ENCODE measurements at places on chromosomes 5 and 9.

DNA sequence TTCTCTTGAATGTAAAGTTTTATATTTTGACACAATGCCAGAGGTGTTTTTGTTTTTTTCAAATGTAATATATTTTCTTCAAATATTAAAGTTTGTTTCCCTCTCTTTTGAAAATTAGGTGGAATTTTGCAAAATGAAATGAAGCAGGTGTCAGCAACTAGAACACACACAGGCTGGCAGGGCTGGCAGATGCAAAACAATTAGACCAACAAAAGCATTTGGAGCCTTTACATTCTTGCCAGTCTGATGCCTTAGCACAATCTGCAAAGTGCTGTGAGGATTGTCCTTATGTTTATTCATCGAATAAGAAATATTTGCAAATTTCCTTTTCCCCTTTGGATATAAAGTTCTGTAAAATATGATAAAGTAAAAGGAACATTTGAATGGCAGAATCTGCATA, 1063.9 kb downstream of the CDH9 start:
- no peak for DNase-seq

DNA sequence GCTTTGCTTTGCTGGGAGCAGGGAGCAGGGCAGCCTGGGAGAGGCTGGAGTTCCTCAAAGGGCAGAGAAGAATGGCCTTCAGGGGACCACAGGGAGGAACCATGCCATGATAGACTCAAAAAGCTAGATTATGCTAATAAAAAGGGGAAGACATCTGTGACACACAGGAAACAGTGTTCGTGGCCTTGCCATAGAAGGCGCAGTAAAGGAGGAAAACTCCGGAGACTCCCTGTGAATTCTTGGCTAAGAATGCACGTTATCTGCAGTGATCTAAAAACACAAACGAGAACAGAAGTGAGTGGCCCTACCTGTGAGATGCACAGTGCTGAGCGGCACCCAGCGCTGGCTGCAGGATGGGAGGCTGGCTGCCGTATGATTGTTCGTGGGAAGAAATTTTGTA, 15.9 kb upstream of the LTC4S start:
- no peak for DNase-seq

GRCh38 chr5:124957063-124957462, 210.6 kb upstream of the ZNF608 start:
- DNase-seq = no peak

DNA sequence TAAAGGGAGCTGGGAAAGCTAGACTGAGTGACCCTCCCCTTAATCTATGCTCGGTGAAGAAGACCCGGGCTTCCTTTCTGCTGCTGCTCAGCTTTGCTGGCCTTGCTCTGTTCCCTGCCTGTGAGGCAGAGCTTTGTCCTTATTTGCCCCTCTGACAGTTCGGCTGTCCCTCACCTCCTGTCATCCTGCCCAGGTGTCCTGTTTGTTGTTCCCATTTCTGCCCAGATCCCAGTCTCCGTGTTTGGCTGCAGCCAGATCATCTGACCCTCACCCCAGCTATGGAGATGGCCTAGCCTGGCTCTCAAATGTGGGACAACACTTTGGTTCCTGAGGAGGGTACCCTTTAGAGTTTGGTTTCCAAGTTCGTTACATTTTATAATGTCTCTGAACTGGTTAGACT, 20.2 kb downstream of the OTULIN start:
- no peak for DNase-seq

DNA sequence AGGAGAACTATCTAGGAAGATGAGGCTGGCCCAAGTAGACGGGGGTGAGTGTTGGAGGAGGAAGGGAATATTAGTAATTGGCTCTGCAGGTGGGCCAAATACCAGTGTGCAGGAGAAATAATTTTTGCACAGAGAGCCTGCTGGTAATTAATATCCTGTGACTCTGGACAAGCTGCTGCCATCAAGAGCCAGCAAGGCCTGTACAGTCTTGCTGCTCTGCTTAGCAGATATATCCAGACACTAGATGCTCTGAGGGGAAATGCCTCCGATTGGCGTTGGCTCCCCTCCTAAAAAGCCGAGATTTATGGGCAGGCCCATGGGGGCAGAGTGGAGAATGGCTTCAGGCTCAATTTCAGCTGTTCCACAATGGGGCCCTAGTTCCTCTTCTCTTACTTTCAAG, 29.6 kb upstream of the ASTN2 start:
- DNase-seq = no peak

GRCh38 chr9:130144703-130145102, 27.5 kb upstream of the NCS1 start:
- no peak for DNase-seq

GRCh38 chr5:83077662-83078261, 415 bp downstream of the XRCC4 start:
- DNase-seq = no peak

- DNase-seq = no peak
Measured at GRCh38 chr5:108884736-108885135, 137.0 kb downstream of the FER start.

DNA sequence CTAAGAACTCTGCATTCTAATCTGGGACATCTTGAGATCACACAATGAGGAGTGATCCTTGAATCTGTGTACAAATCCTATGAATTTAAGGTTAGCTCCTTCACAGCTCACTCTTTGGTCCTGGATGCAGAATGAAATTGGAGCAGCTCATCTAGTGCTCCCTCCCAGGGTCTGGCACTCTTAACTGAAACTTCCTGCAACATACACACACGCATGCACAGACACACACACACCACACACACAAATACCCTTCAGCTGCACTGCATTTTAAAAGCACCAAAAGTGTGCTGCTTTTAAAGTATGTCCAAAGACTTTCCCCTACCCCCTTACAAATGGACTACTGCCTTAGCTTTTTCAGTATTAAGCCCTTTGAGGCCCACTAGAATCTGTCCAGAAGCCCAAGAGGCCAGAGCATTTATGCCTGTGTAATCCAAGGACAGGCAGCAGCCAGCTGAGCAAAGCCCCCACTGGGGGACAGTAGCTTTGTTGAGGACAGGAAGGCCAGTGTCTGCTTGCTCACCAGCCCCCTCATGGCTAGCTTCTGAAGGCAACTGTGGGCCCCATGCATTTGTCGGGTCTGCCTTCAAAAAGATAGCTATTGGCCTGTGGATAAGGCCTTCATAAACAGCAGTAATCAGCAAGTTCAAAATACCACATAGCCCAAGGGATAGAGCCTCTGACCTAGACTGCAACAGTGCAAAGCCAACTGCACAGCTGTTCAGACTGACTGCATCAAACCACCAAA, 43.6 kb downstream of the CDO1 start:
- DNase-seq = no peak

DNA sequence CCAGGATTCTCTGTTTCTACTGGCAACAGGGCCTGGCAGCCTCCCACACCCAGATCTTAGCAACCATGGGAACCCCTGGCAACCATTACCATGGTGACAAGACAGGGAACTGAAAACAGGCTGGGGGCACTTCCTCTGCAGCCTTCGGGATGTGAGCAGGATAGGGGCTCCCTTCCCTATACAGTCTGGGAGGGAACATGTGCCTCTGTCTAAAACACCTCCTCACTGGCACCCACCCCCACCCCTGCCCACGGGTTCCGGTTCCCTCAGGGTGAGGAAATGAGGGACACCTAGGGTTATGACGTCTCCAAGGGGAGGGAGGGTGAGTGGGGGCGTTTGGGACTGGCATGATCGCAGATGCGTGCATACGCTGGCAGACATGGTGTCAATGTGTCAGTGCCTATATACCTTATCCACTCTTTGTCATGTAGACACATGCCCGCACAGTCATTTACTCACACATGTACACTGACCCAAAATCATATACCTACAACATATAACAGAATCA, 3.0 kb upstream of the DNAJB5 start:
- DNase-seq = no peak

GRCh38 chr5:61139094-61139873, 23.0 kb downstream of the SMIM15 start:
- DNase-seq = no peak

DNA sequence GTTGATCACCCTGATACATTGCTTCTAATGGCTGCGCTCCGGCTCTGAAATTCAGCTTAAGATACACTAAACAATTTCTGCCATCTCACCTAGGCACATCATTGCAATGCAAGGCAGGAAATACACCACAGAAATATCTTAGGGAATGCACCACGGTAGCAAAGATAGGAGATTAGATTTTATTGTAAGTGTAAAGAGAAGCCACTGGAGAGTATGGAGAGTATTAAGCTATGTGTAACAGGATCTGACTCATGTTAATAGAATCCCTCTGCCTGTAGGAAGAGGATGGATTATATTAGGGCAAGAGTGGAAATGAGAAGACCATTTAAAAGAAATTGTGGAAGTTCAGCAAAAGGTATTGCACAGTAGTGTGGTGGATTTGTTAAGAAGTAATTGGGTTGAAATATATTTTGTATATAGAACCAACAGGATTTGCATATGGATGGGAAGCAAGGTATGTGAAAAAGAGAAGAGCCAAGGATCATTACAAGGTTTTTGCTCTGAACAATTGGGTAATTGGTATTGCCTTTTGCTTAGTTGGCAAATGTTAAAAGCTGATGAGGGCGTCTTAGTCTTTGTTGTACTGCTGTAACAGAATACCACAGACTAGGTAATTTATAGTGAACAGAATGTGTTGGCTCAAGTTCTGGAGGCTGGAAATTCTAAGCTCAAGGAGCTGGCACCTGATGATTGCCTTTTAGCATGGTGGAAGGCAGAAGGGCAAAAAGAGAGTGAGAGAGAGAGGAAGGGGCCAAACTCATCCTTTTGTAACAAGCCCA, 636.1 kb downstream of the PSAT1 start:
- no peak for DNase-seq

- DNase-seq = no peak
Measured at GRCh38 chr5:27140831-27141230, 102.4 kb upstream of the CDH9 start.

GRCh38 chr9:97768746-97769145, 71.6 kb upstream of the XPA start:
- DNase-seq = no peak

DNA sequence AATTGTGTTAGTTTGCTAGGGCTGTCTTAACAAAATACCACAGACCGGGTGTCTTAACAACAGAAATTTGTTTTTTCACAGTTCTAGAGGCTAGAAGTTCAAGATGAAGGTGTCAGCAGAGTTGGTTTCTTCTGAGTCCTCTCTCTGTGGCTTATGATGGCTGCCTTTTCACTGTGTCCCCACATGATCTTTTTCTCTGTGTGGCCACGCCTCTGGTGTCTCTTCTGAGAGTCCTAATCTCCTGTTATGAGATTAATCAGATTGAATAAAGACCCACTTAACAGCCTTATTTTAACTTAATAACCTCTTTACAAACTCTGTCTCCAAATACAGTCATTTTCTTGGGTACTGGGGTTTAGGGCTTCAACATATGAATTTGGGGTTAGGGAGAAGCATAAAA, 561.1 kb downstream of the NR2F1-AS1 start:
- no peak for DNase-seq

DNA sequence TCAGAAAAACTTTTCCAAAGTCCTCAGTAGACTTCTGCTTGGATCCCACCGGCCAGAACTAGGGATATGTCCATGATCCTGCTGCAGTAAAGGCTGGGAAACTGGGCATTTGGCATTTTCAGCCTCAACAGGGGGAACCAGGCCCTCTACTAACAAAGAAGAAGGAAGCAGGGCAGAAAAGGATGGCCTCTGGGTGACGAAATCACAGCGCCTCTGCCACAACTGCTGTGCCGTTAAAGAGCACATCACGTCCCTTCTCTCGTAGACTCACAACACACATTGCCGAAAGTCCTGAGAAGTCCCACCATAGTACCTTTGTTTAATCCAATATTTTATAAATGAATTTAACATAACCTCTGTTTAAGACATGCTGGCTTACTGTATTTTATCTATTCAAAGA, 10.4 kb upstream of the AFAP1L1 start:
- no peak for DNase-seq

DNA sequence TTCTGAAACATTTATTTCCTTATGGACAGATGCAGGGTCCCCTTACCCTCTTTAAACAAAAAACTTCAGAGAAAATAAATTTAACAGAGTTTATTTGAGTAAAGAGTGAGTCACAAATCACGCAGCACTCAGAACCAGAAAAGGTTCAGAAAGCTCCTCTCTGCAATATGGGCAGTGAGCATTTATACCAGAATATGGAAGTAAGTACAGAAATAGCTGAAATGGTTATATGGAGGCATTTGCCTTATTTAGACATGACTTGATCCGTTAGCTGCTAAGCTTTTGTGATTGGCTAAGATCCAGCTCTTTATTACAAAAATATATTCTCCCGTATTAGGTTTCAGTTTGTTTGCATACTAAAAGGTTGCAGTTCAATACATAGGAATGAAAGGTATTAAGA, 1554.1 kb downstream of the EFNA5 start:
- DNase-seq = no peak

GRCh38 chr9:123402981-123403509, 47.0 kb downstream of the CRB2 start:
- no peak for DNase-seq

GRCh38 chr9:127762111-127762676, 16.3 kb downstream of the SH2D3C start:
- DNase-seq = no peak

DNA sequence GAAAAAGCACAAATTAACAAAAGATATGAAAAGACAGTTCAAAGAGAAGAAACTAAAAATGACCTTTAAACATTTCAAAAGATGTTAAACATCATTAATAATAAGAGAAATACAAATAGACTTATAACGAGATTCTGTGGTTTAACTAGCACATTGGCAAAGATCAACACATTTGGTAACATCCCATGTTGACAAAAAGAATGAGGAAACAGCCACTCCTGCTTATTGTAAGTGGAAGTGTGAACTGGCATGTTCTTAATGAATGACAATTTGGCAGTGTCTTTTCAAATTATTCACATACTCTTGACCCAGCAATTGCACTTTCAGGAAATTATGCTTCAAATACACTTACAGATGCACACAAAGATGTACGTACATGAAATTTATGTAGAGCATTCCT, 176.3 kb downstream of the TLE1 start:
- DNase-seq = no peak

DNA sequence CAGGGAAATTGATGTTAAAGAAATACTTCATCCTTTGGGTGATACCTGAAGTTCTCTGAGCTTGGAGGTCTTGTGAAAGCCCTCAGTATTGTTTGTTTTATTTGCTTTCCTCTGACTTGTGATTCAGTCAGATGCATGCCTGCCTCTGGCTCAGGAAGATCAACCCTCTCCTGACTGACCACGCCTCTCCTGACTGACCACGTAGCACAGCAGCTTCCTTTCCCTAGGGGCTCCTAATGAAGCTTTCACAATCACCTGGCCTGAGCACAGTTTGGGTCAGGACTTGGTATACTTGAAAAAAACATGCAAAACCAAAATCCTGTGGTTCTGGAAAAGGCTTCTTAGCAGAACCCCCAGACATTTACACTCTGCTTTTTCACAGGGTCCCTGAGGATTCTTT, 3.8 kb downstream of the TGFBI start:
- DNase-seq = no peak

GRCh38 chr9:123589361-123590239, 233.6 kb downstream of the CRB2 start:
- DNase-seq = no peak

DNA sequence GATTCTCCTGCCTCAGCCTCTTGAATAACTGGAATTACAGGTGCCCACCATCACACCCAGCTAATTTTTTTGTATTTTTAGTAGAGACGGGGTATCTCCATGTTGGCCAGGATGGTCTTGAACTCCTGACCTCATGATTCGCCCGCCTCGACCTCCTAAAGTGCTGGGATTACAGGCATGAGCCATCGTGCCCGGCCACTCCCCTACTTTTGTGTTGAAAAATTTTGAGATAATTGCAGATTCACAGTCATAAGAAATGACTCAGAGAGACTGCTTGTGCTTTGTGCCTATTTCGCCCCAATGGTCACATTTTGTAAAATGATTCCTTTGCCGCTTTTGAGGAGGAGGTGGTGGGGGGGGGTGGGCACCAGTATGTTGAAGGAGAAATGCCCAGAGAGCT, 48.1 kb upstream of the SH3PXD2B start:
- no peak for DNase-seq

- DNase-seq = no peak
Measured at GRCh38 chr9:7239708-7240107, 481.9 kb downstream of the KDM4C start.

Data from stimulated activated CD8-positive, alpha-beta memory T cell treated with anti-CD3 and anti-CD28 coated beads, Interleukin-15, amount 100 ng/mL, for 1 hour (primary cell).